ENCODE measurements at places on chromosomes 4 and X.
A peak's percentile ranks its signal among the peaks of the same experiment; 100 is the strongest.

DNA sequence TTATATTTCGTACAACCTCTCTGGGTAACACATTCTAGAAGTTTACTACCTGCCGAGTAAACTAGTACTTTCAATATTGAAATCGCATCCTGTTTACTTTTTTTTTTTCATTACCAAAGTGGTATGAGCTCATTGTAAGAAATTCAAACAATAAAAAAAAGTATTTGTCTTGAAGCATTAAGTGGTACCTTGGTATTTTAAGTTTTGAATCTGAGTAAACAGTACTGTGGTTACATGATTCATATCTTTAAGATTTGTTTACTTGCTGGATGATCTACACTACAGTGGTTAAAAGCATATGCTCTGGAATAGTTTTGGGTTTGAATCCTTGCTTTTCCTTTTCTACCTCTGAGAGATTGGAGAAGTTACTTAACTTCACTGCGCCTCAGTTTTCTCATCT is 3.8 kb upstream of the MMGT1 start:
- peak overlapping the region; percentile 59 for H3K4me3 ChIP-seq
- peak; percentile 43 for ATAC-seq
- H3K27me3 ChIP-seq = no peaks in the 10 kb centered on the region
- H3K4me1 ChIP-seq = peaks cover 15% of the 10 kb centered on the region
- H3K36me3 ChIP-seq = peaks cover 7% of the 10 kb centered on the region

DNA sequence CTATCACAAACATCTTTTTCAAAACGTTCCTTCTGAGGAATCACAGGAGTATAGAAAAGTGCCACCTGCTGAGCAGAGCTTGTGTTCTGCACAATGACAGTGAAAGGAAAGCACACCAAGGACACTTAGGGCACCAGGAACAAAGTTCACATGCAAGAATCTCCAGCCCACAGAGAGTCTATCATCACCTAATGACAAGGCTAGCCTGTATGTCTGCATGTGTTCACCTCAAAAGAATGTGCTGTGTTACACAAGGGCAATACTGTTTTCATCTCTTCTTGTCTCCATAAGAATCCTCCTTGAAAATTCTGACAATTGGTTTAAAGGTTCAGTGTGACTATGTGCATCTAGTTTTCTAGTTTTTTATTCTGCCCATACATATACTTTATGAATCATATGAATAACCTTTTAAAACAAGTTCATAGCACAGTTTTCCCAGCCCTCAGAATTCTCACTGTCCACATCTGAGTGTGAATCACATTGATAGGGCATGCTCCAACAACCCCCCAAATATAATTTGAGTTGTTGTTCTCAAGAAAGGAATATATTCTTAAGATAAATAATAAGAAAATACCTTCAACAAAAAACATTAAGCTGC is 118.0 kb downstream of the PWWP3B start:
- H3K4me1 ChIP-seq = no peaks in the 10 kb centered on the region
- H3K27ac ChIP-seq = no peak overlapping the region
- no peaks in the 10 kb centered on the region for H3K36me3 ChIP-seq
- ATAC-seq = no peak
- no peak overlapping the region for H3K4me3 ChIP-seq
- no peaks in the 10 kb centered on the region for H3K27me3 ChIP-seq

DNA sequence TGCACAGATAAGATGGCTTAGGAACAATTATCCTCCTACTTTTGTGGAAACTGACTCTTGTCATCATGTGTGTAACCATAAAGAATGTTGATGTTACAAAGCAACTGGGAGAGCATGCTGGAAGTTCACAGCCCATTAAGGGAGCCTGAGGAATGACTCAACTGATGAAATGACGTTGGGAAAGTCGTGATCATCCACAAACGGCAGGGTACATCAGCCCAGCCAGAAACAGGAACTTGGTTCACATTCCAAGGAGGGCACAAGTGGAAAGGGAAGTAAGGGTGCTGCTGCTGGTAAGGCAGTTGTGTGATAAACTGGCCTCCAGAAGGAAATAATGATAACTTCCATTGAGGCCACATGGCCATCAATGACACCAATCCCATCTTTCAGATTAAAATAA is 6.7 kb downstream of the TEC start:
- no peak overlapping the region for H3K4me3 ChIP-seq
- no peak overlapping the region for H3K27ac ChIP-seq
- peaks cover 4% of the 10 kb centered on the region for H3K4me1 ChIP-seq

GRCh38 chrX:97402903-97403302 is 519.2 kb downstream of the RPA4 start:
- H3K4me3 ChIP-seq = peak overlapping the region; percentile 63
- H3K27me3 ChIP-seq = no peaks in the 10 kb centered on the region
- peaks cover 19% of the 10 kb centered on the region for H3K4me1 ChIP-seq
- H3K36me3 ChIP-seq = no peaks in the 10 kb centered on the region
- H3K27ac ChIP-seq = peak overlapping the region; percentile 91

GRCh38 chrX:112760697-112761096 is 79.9 kb downstream of the AMOT start:
- H3K4me3 ChIP-seq = no peak overlapping the region
- peaks cover 3% of the 10 kb centered on the region for H3K27me3 ChIP-seq
- H3K4me1 ChIP-seq = no peaks in the 10 kb centered on the region
- no peak for ATAC-seq

DNA sequence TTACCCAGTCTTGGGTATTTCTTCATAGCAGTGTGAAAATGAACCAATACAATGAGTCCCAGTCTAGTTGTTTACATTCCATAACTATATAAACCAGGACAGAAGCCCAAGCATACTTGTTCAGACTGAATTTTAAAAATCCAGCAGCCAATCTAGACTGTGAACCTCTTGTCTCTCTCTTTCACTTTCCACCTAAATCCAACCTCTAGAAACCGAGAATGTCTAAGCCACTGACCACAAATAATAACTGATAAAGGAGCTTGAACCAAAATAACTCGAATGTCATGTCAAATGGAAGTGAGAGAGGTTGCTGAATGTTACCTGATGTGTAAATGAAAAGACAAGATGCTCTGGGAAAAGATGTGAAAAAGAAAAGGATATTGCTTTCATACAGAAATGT is 544.7 kb downstream of the NLGN4X start:
- H3K36me3 ChIP-seq = no peaks in the 10 kb centered on the region
- H3K4me3 ChIP-seq = no peak overlapping the region
- H3K4me1 ChIP-seq = no peaks in the 10 kb centered on the region
